ENCODE measurements at places on chromosomes 2 and 18.

DNA sequence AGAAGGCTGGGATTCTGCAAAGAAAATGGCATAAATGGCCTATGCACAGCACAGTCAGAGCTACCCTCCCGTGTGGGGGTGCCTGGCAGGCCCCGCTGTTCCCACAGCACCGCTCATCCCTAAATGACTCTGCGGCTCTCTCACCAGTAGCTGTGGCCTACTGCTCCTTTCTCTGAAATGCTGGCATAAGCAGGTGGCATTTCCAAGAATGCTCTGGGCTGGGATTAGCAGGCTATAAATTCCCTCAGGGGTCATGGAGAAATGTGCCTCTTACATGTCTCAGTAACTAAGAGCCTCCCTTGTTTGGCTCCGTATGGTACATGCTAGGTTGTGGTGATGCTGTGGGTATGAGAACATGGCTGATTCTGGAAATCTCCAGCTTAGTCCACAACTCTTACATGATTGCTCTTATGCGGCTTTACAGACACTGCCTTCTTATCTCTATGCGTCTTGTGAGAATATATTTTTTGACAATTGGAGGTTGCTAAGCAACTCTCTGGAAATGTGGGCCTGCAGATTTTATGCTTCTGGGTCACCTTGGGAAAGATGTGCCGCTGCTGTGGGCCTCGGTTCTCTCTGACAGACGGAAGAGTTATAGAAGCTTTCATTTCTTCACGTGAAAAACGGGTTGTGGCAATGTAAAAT is 80.3 kb upstream of the GATA6 start:
- no peak for DNase-seq

GRCh38 chr2:235398321-235398720 is 95.5 kb upstream of the AGAP1 start:
- DNase-seq = no peak

DNA sequence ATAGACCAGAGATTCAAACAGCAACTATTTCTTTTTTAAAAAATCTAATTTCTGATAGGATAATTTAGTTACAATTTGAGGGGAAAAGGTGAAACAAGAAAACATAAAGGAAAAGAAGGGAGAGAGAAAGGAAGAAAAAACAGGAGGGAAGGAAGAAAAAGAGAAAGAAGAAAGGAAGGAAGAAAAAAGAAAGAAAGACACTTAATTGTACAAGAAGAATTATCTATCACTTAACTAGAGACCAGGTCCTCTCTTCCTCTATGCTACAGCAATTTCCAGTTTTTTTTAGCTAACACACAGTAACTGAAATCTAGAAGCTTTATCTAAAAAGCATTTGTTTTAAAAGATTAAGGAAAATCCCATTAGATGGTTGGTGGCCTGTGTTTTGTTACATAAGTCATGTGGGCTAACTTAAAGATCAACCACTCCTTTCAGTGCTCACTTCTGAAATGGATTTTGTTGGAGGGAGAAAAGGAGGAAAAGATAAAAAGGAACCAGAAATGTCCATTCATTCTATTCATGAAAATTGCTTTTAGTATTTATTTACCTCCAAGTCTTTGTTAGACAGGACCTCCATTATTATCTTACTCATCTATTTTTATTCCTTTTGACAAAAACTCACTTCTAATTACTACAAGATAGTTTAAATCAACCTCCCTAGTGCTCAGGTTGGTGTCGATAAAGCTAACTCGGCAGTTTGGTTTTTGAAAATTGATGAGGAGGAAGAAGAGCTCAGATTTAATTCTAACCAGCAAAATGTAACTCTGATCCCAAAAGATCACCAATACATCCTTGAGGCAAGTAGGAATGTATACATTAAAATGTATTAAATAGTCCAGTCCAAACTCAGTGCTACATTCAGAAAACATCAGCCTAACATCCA is 251.5 kb upstream of the FN1 start:
- no peak for DNase-seq

DNA sequence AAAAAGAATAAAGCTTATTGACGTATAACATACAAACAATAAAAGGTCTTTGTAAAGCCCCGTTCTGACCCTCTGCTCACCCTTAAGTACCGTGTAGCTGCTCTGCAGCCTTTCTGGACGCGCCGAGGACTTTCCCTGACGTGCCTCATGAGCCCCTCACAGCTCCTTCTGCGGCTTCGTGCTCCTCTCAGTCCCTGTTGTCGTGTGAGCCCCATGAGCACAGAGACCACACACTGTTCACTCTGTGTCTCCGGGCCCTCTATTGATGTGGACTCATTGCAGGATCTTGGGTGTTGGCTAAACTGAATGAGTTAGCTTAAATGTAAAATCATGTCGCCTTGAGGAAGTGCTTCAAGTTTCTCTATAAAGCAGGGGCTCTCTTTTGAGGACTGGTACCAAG is 43.6 kb upstream of the INHBB start:
- no peak for DNase-seq

Measured in CD4-positive, alpha-beta T cell (primary cell).